ENCODE measurements at places on chromosomes 2 and 18.

DNA sequence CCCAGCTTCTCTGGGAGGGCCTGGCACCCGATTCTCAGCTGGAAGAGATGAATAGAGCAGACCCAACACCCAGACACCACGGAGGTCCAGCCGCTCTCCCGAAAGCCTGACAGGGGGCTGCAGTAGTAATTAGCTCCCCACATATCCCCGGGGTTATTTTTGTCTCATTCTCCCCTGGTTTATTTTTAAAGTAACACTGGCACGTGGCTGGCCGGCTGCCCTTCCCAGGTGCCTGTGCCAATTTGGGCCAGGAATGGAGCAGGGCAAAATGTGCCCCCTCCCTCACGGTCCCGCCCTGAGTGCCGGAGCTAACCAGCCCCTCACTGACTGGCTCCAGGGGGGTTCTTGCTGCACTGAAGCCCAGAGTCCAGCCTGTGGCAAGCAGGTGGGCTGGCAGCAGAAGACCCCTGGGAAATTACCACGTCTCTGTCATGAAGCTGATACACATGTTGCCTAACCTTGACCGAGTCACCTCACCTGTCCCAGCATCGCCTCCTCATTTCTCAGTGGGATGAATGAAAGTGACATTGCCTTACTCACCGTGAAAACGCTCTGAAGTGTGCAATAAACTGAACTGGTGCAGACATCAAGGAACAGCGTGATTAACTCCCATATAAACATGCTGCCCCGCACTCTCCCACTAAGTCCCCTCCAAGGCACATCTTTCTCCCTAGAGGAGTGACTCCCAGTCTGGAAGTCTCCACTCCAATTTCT lies 18.4 kb downstream of the KCNK3 start:
- DNase-seq: no peak

GRCh38 chr2:144094408-144095151 lies 425.3 kb downstream of the ZEB2 start:
- no peak for DNase-seq

GRCh38 chr2:225414902-225415301 lies 15.4 kb downstream of the NYAP2 start:
- DNase-seq: no peak

DNA sequence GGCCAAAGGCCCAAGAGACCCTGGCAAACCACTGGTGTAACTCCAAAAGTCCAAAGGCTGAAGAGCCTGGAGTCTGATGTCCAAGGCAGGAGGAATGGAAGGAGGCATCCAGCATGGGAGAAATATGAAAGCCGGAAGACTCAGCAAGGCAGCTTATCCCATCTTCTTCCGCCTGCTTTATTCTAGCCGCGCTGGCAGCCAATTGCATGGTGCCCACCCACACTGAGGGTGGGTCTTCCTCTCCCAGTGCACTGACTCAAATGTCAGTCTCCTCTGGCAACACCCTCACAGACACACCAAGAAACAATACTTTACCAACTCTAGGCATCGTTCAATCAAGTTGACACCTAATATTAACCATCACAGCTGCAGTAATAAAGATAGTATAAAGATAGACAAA lies 34.1 kb downstream of the MAPK4 start:
- DNase-seq: no peak

DNA sequence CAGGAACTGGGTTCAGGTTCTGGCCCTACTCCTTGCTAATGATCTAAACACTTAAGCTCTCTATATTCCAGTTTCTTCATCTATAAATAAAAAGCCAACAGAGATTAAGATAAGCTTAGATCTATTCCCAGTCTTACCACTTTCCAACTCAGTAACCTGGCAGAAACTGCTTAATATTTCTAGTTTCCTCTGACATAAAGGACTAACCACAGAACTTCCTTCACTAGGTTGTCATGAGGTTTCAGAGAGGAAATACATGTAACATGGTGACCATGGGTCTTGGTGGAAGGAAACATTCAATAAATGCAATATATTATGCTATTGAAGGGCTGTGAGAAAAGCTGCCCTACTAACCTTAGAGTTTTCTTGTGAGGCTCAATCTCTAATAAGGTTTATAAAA lies 114.4 kb upstream of the PDE1A start:
- no peak for DNase-seq

- DNase-seq: no peak
Measured at GRCh38 chr2:182081602-182082260, 96.1 kb downstream of the PPP1R1C start.

DNA sequence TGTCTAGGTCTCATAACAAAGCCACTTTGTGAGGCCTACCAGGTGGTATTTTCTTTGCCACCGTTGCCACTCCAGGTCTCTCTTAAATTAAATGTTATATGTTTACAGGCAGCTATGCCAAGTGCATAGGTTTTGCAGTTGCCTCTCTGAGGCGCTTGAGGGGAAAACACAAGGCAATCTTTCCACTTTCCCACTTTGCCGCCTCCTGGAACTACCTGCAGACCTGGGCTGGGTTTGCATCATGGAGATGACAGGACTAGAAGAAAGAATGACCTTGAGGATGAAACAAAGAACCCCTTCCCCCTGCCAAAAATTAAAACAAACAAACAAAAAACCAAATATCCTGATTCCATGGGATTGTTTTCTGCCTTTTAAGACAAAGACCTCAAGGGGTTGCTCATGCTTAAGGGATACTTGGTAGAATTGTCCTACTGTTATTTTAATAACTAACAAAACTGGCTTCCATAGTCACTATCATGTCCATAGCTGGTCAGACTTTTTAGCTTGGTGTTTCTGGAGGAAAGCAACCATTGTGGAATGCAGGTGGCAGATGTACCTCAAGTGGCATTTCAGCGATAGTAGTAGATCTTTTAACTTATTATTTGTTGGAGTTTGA lies 159.9 kb downstream of the PRPF40A start:
- DNase-seq: no peak

GRCh38 chr2:235001237-235002133 lies 49.7 kb downstream of the SH3BP4 start:
- no peak for DNase-seq

DNA sequence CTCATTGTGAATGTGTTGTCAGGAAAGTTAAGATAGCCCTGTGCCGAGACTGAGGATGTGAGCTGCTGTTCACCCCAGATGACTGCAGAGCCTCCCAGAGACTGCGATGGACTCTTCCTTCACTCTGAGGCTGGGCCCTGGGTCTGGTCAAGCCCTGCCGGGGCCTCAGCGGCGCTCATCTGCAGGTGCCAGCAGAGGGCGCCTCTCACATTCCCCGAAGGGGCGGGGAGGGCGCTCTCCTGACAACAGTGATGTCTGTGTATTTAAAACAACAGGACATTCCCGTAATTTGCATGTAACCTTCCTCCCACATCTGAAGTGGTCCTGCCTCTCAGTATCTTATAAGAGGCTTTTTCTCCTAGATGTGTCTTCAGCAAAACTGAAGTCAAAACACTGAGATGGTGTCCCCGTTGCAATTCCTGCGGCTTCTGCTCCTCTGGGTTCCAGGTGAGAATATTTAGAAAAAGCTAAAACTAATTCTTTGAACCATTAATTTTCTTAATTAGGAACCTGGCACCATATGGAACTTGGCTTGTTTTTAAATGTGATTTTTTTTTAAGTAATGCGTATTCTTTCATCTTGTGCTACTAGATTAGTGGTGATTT lies 1377.9 kb downstream of the RPIA start:
- no peak for DNase-seq

DNA sequence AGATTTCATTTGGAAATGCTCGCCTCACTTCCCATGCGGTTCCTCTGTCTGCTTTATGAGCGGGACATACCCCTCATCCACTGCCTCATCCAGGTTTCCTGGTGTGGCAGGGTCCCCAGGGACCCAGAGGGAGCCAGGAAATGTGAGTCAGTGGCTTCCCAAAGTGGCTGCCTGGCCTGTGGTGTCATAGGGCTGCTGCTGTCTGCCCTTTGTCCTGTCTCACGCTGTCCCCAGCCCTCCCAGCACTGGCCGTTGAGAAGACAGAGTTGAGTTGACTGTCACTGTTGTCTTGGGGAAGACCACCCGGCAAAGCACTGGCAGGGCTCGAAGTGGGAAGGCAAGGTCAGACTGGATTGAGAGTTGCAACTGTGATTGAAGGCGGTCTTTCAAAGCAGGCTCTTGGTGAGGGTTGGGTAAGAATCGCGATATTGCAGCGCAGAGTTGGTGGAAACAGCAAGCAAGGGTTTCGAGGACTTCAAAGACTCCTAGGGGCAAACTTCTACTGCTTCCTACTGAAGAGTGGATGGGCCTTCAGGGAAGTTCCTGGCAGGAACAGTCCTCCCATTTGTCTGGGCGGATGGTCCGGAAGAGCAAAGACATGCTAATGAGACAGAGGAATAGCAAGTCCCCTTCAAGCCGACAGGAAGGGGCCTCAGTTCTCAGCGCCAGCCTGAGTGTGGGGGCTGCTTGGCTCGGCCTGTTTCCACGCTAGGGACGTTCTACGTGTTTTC lies 33.9 kb downstream of the RAB31 start:
- DNase-seq: no peak

- DNase-seq: no peak
Measured at GRCh38 chr2:99948010-99948409, 194.4 kb downstream of the AFF3 start.

DNA sequence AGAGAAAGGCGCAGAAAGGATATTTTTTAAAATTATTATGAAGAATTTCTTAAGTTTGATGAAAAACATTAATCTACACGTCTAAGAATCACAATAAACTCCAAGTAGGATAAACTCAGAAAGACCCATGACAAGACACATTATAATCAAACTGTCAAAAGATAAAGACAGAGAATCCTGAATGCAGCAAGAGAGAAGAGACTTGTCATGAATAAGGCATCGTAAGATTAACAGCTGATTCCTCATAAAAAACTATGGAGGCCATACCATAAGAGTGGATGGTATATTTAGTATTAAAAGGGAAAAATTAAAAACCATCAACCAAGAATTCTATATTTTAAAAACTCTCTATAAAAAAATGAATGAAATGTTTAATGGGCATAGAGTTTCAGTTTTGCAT lies 39.1 kb downstream of the SRBD1 start:
- no peak for DNase-seq

DNA sequence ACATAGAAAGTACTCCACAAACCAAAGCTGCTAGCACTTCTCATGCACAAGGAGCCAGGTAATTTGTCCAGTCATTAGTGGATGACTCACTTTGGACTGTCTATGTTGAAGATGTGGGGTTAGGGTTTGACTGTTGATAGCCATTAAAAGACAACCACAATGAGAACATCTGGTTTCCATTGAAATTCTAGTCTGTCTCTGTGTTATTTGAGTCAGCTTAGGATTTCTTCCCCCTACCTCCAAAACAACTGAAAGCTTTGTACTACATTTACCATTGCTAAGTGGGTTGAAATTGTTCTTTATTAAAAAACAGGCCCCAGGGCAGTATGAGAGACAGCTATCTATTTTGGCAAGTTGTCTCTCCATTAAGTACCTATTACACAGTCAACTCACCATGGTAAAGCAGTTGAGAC lies 50.2 kb upstream of the ANKRD44 start:
- DNase-seq: no peak

DNA sequence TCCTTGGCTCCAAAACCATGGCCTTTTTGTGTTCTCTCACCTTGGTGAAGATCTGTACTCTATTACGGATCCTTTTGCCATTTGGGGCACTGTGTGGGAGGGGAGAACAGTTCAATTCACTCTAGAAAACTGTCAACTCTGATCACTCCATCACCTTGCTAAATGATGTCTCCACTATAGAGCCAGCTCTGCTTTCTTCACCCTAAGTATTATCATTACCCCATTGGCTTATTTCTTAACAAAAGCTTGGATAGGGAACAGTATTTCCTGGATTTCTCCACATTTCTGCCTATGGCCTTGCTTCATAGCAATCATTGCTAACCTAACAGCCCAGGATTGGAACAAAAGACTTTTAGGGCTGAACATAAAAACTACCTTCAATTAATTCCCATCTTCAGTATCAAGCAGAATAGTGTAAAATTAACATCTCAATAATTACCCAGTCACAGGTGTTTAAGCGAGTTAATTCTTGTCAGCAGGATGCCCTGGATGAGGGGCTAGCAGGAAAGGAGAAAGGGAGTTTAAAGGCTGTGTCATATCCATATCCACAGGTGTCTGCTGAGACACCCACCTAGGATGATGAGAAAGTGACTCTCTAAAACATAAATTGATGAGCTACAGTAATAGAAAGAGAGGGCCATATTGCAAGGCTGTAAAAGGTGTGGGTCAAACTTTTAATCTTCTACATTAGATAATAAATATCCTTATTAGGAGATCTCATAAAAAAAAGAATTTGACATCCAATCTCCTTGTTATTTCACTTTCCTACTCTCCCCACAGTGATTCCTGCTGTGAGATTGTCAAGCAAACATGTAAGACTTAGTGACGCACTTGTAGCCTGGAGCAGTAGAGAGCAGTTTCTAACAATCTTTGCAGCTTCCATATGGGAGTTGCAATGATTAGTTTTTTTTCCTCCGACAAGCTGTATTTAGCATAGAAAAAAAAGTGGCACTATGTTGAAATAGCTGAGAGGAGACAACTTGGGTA lies 589.5 kb upstream of the NXPH2 start:
- no peak for DNase-seq

All from central memory CD4-positive, alpha-beta T cell (primary cell).